AML-193 (cell line): ENCODE measurements at places on chromosomes 6 and 20.
A peak's percentile ranks its signal among the peaks of the same experiment; 100 is the strongest.

DNA sequence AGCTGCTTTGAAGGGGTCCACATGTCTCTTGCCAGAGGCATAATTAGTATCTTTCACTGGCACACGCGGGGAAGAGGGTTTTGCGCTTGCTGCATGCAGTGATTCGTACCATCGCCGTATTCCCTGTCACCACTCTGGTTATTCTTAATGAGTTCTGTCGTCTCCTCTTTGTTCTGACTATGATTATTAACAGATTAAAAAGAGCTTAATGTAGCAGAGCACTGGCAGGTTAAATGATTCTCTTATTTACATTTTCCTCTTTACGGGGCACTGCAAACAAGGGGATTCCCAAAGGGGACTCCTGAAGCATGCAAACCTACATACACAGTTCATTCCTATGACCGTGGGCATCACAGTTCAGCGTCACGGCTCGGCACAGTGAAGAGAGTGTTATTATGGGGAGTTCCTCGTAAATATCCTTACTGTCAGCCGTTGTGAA is 204.8 kb downstream of the DTNBP1 start:
- no peak for DNase-seq

- DNase-seq = no peak
These were observed 8.8 kb downstream of the NPBWR2 start for GRCh38 chr20:64098471-64099013.

DNA sequence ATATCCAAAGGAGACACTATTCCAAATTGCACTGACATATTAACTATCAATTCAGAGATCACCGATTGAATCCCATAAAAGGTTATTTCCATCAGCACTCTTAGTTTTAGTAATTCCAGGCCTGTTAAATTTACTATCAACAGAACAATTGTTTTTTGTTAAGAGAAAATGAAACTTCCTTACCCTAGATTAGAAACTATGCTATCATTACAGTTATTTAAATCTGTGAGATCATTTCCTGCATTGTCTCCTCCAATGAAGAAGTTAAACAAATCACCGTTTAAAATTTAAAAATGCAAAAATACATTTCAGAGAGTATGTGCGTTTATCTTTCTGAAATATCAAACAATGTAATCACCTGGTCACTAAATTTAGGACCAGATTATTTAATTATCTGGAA is 57.5 kb downstream of the HIVEP2 start:
- no peak for DNase-seq

GRCh38 chr6:121437851-121438651 is 2.6 kb downstream of the GJA1 start:
- no peak for DNase-seq

DNA sequence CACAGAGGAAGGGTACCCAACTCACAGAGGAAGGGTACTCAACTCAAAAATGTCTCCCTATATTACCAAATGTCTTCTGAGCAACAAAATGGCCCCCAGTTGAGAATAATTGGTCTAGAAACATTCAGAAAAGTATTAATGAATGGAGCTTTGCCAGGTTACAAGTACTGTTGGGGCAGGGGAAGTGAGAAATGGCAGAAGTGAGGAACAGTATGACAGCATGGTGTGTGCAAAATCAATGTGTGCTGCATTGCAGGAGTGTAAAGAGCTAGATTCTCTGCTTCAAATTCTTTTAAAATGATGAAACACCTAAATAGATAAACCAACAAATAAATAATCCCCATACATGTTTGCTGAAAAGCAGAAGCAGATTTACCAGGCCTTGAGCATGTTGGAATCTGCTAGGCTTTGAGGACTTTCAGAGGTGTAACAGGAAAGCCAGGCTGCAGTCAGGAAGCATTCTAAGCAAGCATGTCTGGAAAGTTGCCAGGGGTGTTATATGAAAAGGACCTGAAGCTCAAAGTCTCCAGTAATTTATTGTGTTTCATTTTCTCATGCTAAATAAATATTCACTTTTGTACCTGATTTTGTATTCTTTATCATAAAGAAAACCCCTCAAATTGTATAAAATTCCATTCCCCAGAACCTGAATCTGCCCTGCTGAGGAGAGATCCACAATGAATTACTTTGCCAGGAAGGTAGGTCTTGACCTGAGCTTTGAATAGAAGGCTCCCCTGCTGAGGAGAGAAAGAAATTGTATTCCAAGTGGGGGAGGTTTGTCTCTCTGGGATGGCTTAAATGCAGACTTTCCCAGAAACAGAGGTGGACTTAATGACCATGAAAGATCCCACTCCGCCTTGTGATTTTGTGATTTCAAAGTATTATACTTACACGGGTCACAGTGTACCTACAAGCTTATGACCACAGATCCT is 265.0 kb upstream of the MARCKS start:
- DNase-seq = no peak

- no peak for DNase-seq
These were observed 252.8 kb upstream of the CDH4 start for GRCh38 chr20:60999250-60999649.

DNA sequence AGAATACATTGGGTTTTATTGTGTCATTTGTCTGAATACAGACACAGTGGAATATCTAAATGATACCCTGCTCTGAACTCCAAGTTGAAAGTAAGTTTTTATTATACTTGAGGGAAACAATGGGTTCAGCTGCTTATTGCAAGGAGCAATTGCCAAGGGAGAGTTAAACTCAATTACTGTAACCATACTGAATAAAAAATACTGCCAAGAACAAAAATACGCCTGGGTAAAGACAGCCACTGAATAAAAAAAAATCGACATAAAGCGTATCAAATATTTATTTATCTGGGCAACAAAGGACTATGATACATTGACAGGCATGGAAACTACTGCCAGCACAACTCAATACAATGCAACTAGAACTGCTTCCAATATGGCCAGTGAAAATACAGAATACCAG is 18.1 kb downstream of the TFAP2A start:
- DNase-seq = no peak

- DNase-seq = no peak
These were observed 6.5 kb upstream of the GRIK2 start for GRCh38 chr6:101386982-101387381.

- DNase-seq = no peak
These were observed 14.0 kb downstream of the SNRNP48 start for GRCh38 chr6:7604003-7604402.

DNA sequence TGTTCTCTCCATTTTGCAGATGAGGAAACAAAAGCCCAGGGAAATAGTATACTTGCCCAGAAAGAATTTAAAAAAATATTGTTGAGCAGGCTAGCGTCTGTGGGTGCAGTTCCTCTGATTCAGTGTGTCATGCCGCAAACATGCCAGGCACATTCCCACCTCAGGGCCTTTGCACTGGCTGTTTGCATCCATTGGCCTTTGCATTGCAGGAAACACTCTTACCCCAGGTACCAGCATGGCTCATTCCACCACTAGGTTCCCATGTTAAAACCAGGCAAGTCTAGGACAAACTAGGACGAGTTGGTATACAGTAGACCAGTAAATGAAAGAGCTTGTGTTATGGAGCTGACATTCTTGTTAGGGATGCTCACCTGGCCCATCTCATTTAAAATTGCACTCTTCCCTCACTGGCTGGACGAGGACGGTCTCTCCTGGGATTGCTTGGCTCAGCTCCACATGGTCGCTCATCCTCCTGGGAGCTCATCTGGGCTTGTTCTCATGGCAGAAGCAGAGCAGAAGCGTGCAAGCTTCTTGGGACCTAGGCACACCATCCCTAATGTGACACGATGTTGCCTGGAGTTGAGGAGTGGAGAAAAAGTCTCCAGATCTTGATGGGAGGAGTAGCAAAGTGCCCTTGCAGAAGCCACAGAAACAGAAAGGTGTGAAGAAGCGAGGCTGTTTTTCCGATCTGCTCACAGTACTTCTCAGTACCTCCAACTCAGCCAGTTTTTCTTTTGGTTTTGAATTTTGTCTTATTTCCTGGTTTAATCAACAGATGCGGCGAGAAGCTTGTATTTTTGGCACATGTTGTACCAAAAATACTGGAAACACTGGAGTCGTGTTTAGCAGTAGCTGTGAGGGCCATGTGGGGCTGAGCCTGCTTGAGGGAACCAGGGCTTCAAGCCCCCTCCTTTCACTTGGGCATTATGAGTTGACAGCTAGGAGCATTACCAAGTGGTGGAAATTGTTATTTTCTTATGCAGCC is 13.9 kb downstream of the ZNF831 start:
- DNase-seq = no peak

- no peak for DNase-seq
These were observed 8.2 kb upstream of the TAF8 start for GRCh38 chr6:42042108-42042507.

- DNase-seq = no peak
These were observed 902 bp downstream of the SAMHD1 start for GRCh38 chr20:36950414-36951197.

DNA sequence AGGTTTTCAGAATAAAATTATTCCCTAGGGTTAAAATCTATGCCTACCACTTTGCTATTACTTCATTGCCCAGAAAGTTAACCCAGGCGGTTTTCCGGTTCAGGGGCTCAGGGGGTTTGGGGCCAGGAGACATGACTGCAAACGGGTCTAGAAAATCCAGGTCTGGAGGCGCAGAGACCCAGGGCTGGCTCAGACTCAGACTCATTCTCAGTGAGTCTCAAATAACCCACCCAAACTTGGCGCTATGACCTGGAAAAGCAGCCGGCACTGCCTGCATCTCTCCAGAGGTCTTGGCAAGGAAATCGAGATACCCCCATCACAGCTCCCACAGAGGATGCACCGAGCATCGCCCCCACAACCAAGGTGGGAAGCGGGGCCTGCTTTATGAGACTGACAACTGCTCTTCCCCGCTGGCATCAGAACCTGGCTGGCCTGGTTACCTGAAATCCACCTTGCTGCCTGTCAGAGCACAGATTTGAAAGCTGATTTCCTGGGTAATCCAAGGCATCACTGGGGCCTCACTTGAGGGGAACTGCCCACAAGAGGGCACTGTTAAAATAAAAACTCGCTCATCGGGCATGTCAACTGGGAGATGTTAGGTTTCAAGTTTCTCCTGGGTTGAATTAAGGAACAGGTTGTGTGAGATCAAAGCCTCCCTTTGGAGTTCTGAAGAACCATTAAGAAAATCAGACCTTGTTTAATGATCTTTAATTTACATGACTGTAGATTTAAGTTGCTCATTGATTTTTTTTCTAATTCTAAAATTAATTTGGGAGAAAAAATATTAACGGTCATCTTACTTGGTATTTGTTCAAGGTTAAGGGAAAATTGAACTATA is 55.1 kb downstream of the KIF16B start:
- DNase-seq = peak; percentile 20

GRCh38 chr6:134010974-134011373 is 41.5 kb downstream of the SLC2A12 start:
- no peak for DNase-seq

DNA sequence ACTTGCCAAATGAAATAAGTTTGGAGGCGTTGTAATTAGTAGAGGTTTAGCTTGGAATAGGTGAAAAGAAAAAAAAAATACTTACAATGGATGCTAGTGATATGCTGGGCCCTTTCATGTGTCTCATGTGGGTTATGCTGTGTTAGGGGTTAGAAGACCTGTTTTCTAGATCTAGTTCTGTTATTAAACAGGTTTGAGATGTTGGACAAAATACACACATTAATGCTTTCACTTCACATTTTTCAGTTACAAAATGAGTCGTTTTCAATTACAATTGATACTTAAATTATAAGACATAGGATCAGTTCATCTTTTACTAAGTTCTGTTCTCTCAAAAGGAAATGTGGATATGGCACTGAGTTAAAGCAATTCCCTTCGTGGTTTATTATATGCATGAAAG is 509.8 kb downstream of the EPM2A start:
- no peak for DNase-seq

GRCh38 chr6:121205569-121205968 is 128.7 kb downstream of the TBC1D32 start:
- DNase-seq = no peak

DNA sequence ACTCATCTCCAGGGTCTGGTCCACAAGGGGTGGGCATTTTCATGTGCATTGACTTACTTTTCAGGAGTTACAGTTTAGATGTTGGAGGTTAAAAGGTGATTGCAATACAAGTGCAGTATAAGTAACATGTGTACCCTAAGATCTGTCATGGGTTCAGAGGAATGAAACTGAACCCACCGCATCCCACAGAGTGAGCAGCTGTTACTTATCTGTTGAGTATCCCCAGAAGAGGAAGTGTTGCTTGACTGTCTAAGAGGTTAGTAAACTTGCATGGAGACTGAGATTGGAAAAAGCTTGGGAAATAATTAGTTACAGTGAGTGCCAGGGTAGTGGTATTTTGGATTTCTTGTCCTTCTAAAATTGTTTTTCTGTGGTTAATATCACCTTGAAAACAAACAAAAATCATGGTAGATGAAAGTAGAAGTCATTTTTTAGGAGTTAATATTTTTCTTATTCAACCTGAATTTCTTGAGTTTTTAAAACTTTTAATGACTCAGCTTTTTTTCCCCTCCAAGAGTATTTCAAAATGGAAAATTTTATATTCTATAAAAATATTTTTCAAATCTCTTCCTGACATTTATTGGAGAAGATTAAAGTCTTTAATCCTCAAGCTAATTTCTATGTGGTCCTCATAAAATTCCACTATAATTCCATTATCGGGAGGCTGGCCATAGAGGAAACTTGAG is 306.1 kb downstream of the ZNF217 start:
- no peak for DNase-seq

DNA sequence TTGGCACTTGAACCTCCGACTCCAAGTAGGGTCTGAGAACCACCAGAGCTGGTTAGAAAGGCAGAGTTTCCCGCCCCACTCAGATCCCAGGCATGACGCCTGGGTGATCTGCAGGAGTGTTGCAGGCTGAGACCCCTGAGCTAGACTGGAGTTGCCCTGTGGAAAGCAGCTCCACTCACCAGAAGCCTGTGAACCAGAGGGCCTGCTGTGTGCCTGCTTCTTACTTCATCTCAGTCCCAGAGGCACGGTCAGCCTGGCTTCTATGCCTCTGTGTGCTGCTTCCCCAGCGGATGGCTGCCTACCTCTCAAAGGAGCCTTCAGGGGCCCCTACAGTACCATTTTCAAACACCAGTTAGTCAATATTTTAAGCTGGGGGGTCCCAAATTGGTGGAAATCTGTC is 15.6 kb upstream of the CCN6 start:
- no peak for DNase-seq

GRCh38 chr6:44225579-44226325 is 2.4 kb downstream of the SLC29A1 start:
- DNase-seq = no peak

- DNase-seq = no peak
These were observed 40.0 kb upstream of the MRPS10 start for GRCh38 chr6:42257614-42258013.

- DNase-seq = no peak
These were observed at the start of gene LAMA4 for GRCh38 chr6:112253841-112254816. Gene LAMA4 (minus strand): TSS chr6:112254567. CDS start chr6:112254150, 417 bp downstream.

GRCh38 chr20:46122516-46123481 is 4.7 kb downstream of the CD40 start:
- no peak for DNase-seq

DNA sequence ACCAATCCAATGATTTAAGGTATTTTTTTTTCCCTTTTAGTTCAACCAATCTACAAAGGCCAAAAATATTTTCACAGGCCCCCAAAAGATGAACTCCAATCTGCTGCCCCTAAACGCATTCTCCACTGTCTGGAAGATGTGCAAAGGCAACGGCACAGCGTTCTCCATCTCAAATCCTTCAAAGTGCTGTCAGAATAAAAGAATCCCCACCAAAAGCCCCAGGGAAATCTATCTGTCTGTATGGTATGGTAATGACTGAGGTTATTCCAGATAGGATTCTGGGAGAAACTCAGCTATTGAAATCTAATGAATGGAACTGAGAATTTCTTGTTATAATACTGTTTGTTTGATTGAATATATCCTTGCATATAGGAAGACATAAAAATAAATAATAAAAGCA is 217.8 kb upstream of the CCN2 start:
- no peak for DNase-seq
